Muscle of back (tissue), 13 donors: ENCODE measurements at places on chromosomes 1 and 21.

DNA sequence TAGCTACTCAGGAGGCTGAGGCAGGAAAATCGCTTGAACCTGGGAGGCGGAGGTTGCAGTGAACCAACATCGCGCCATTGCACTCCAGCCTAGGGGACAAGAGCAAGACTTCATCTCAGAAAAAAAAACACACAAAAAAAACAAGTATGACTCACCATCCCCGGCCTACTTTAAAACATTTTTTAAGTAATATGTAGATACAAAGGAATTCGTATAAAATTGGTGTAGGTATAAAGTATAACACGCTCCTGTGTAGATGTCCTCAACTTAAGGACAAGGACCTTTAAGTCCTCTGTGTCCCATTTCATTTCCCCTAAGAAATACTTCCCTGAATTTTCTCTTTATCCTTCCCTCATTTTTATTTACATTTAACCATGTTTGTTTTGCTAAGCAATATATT, 73.4 kb upstream of the PKN2 start:
- no peak for DNase-seq

GRCh38 chr1:31127266-31127665, 61.7 kb upstream of the PUM1 start:
- peak; percentile 35 for DNase-seq

- no peak for DNase-seq
These were observed 80.6 kb downstream of the TBX19 start for GRCh38 chr1:168361252-168361651.

- no peak for DNase-seq
These were observed 3.6 kb upstream of the S100A10 start for GRCh38 chr1:151997284-151997570.

DNA sequence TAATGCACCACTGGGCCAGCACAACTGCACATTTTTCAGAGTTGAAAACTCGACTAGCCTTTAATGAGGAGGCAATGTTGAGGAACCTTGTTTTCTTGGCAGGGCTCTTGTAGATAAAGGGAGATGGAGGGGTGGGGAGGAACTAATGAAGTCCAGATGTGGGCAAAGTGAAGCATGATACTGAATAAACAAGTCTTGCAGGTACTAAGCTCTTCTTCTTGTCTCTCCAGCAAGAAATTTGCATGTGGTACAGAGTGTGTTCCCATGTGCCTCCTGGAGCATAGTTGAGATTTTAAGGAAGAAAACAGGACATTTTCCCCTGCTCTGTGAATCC, 47.0 kb downstream of the PLPP3 start:
- DNase-seq: no peak

DNA sequence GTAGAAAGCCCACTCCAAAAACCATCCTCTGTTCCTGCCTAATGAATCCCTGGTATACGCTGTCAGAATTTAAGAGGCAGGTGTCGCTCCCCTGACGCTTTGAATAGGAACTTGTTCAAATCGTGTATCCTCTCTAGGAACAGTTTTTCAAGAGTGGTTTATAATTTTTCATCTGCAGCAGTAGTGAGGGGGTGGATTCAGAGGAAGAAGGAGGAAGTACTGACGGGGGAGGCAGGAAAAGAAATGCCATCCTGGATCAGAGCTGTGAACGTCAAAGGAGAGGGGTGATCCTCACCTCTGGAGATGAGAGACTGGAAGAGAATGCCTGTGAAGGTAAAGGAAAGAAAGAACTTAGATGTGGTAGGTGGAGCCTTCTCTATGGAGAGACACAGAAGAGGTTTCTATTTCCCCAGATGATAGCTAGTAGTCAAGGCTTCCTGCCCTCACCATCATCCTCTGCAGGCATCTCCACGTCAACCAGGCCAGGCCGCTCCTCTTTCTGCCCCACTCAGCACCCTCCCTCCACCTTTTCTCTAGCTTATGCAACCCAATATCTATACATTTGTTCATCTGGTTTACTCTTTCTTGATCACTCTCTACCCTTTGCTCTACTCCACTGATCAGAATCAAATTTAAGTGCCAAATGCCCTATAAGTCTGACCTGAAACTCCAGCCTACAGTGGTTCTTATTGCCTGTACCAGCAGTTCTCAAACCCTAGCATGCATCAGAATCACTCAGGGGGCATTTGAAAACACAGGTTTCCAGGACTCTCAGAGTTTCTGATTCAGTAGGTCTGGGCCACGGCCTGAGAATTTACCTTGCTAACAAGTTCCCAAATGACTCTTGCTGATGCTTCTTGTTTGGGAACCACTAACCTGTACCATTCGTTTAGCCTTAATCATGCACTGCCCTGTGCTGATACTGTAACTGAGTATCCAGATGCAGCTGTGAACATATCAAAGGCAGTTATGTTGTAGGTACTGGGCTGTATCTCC, 13.1 kb upstream of the BCL9 start:
- DNase-seq: no peak

GRCh38 chr21:29209696-29210095, 79.3 kb downstream of the MAP3K7CL start:
- peak; percentile 38 for DNase-seq

DNA sequence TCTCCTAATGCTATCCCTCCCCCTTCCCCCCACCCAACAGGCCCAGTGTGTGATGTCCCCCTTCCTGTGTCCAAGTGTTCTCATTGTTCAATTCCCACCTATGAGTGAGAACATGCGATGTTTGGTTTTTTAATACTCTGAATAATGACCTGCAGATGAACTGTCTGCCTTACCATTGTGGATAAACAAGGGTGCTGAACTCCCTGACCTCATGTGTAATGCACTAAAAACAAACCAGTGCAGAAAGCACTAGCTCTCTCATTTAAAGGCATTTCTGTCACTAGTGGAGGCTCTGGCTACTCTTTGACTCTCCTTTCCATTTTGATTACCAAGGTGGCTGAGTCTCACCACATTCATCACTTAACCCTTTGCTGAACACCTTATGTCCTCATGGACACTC, 23.1 kb upstream of the TRAF3IP3 start:
- no peak for DNase-seq

GRCh38 chr1:7594002-7594713, 176.9 kb upstream of the VAMP3 start:
- DNase-seq: no peak

GRCh38 chr1:200783926-200784325, 45.2 kb downstream of the CAMSAP2 start:
- no peak for DNase-seq

- no peak for DNase-seq
These were observed 37.2 kb upstream of the SIM2 start for GRCh38 chr21:36661511-36662309.

DNA sequence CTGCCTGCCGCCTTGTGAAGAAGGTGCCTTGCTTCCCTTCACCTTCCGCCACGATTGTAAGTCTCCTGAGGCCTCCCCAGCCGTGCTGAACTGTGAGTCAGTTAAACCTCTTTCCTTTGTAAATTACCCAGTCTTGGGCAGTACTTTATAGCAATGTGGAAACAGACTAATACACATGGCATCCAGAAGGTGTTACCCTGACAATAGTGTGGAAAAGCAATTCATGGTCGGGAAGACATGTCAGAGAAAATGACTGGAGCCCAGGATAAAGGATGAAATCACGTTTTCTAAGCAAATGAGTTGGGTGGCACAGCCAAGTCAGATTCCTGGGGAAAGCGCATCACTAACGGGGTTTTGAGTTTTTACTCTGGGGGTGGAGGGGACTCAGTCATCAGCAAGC, 76.4 kb downstream of the HLCS start:
- DNase-seq: no peak

GRCh38 chr1:179774000-179774399, 30.9 kb downstream of the FAM163A start:
- no peak for DNase-seq

DNA sequence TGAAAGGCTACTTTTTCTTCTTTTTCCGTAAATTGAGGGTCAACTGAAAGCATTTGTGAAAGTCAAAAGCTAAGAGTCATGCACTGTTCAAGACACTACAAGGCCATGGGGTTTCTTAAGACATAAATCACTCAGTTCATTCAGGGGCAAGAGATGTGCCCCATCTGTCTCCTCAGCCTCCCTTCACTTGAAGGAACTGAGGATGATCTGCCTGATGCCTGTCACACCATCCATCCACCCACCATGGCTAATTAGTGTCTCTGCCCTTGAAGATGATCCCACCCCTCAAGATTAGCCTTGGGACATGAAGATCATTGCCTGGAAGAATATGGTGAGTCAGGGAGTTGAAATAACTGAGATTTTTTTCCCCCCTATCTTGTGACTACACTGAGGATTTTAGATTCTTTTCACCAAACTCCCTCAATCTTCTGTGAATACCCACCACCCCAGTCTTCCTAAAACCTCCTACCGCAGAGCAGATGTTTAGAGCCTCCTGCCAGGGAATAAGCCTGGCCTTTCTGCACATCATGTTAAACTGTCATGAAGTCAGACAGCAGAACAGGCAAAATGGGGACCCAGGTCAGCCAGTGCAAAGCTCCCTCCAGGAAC, 88.6 kb upstream of the LMO4 start:
- no peak for DNase-seq

GRCh38 chr1:156458181-156458503, 42.4 kb downstream of the MEF2D start:
- no peak for DNase-seq

GRCh38 chr1:46490656-46491442, 1.2 kb downstream of the DMBX1 start:
- no peak for DNase-seq

DNA sequence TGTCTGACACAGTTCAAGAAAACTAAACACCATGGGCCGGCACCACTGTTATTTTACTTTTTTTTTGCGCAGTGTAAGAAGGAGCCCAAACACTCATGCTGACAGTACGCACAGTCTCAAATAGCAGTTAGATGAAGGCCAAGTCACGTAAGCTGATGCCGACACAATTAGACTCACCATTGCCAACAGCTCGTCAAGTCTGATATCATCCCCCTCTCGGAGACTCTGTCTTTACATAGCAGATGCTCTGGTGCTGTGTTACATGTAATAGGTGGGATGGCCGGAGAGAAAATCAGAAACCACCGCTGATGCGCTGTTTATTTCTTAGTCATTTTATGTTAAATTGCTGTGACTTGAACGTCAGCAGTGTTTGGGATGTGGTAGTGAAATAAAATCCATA, 49.3 kb downstream of the TGFB2 start:
- peak; percentile 64 for DNase-seq
